ENCODE measurements at places on chromosomes 3 and 15. TPM values are rescaled to one million over a fixed set of nuclear protein-coding genes. Genes with fewer than 3 reads are reported as not detected.
A peak's percentile ranks its signal among the peaks of the same experiment; 100 is the strongest.

- peaks cover 16% of the 10 kb centered on the region for H3K4me1 ChIP-seq
- DNase-seq = no peak
- H3K27ac ChIP-seq = no peak overlapping the region
- peaks cover 29% of the 10 kb centered on the region for H3K27me3 ChIP-seq
These were observed 128.2 kb upstream of the HES1 start for GRCh38 chr3:194007592-194008337.

DNA sequence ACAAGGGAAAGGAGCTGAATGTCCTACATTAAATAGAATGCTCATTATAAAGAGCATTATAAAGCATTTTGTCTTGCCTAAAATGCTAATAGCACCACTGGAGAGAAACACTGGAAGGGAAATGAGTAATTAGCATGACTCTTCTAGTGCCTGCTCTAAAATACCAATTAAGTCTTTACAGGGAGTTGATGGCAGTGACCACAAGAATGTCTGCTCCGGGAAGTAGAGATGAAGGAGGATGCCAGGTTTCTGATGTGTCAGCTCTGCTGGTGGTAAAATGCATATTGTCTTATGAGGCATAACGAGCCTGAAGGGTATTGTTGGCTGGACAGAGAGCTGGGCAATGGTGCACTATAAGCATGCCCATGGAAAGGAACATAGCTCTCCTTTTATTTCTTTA is 49.5 kb downstream of the MYLK start:
- H3K27me3 ChIP-seq = peaks cover 10% of the 10 kb centered on the region
- H3K4me1 ChIP-seq = no peaks in the 10 kb centered on the region
- no peaks in the 10 kb centered on the region for H3K36me3 ChIP-seq
- H3K27ac ChIP-seq = no peak overlapping the region

GRCh38 chr15:90159213-90159612 is 41.9 kb upstream of the SEMA4B start:
- peaks cover 15% of the 10 kb centered on the region for H3K27me3 ChIP-seq
- H3K4me1 ChIP-seq = peaks cover 28% of the 10 kb centered on the region
- H3K36me3 ChIP-seq = no peaks in the 10 kb centered on the region
- H3K4me3 ChIP-seq = no peak overlapping the region

DNA sequence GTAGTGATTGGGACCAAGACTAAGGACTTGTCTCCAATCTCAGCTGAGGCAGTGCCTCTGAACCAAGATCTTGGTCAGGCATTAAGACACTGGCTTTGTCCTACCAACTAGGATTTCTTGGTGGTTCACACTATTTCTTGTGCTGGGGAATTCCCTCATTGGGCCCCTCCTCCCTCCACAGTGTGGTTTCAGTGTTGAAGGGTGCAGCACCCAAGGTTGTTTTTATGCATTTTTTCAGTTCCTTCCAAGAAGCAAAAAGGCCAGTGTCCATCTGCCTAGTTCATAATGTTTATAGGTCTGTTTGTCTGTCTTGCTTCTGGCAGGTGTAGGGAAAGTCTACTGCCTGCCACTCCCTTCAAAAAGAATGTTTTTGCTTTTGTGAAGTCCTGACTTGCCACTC is 10.6 kb upstream of the ITPKA start:
- peak overlapping the region; percentile 58 for H3K4me3 ChIP-seq
- H3K27ac ChIP-seq = peak overlapping the region; percentile 14
- peak; percentile 55 for DNase-seq
- peaks cover 57% of the 10 kb centered on the region for H3K4me1 ChIP-seq

The RLBP1 gene
- not detected for total RNA-seq

- no peaks in the 10 kb centered on the region for H3K27me3 ChIP-seq
- H3K4me3 ChIP-seq = no peak overlapping the region
- no peak overlapping the region for H3K27ac ChIP-seq
- no peak for DNase-seq
- no peaks in the 10 kb centered on the region for H3K36me3 ChIP-seq
These were observed 268.3 kb upstream of the PDZRN3 start for GRCh38 chr3:73893089-73893488.

DNA sequence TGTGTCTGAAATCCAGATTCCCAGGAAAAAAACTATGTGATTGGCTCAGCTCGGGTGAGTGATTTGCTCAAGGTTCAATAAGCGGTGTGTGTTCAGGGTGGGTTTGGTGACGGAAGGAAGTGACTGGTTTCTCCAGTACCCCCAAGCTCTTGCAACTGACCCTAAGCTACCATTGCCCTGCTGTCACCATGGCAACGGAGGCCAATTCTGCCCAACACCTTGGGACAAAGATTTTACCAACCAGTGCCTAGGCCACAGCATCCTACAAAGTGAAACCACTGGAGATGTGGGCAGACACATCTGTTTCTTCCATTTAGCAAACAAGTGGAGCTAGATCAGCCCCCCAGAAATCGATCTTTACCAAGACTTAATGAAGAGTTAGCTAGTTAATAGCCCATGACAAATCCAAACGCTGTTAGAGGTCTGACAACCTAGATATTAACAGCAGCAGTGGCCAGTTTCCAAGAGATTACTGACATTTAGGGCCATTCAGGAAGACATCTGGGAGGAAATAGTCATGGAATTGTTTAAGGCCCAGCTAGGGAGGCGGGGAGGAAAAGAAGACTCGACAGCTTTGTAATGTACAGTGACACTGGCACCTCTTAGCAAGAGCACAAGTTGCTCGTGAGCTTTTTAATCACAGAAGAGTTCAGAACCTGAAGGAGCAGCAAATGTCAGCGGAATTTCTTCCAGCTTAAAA is 195.9 kb downstream of the SLCO3A1 start:
- H3K27ac ChIP-seq = no peak overlapping the region
- H3K4me1 ChIP-seq = peaks cover 2% of the 10 kb centered on the region
- no peak for DNase-seq
- no peaks in the 10 kb centered on the region for H3K36me3 ChIP-seq

GRCh38 chr3:32237670-32238452 is 619 bp upstream of the CMTM8 start:
- H3K4me1 ChIP-seq = peaks cover 34% of the 10 kb centered on the region
- no peak overlapping the region for H3K27ac ChIP-seq
- H3K27me3 ChIP-seq = peaks cover 16% of the 10 kb centered on the region

The TASOR gene
- 91.8 TPM for total RNA-seq

- no peak overlapping the region for H3K27ac ChIP-seq
- H3K4me3 ChIP-seq = no peak overlapping the region
- no peaks in the 10 kb centered on the region for H3K27me3 ChIP-seq
- DNase-seq = no peak
These were observed 92.4 kb downstream of the GHSR start for GRCh38 chr3:172355836-172356235.

- H3K27me3 ChIP-seq = no peaks in the 10 kb centered on the region
- no peaks in the 10 kb centered on the region for H3K4me1 ChIP-seq
- no peak overlapping the region for H3K4me3 ChIP-seq
- no peak for DNase-seq
- no peak overlapping the region for H3K27ac ChIP-seq
These were observed 100.6 kb downstream of the UBE2E2 start for GRCh38 chr3:23303601-23304217.

- no peak overlapping the region for H3K4me3 ChIP-seq
- H3K27me3 ChIP-seq = peaks cover 14% of the 10 kb centered on the region
- H3K4me1 ChIP-seq = peaks cover 17% of the 10 kb centered on the region
- peak overlapping the region; percentile 65 for H3K27ac ChIP-seq
These were observed 186.5 kb downstream of the KLF13 start for GRCh38 chr15:31513178-31513577.

The BDH1 gene
- 92.5 TPM for total RNA-seq

The RAD18 gene
- 44.5 TPM for total RNA-seq

- H3K4me3 ChIP-seq = no peak overlapping the region
- no peak overlapping the region for H3K27ac ChIP-seq
- DNase-seq = no peak
- no peaks in the 10 kb centered on the region for H3K36me3 ChIP-seq
These were observed 123.1 kb downstream of the RYR3 start for GRCh38 chr15:33433821-33434220.

- H3K4me3 ChIP-seq = no peak overlapping the region
- DNase-seq = no peak
- H3K4me1 ChIP-seq = peaks cover 11% of the 10 kb centered on the region
- peaks cover 2% of the 10 kb centered on the region for H3K36me3 ChIP-seq
- H3K27ac ChIP-seq = no peak overlapping the region
- no peaks in the 10 kb centered on the region for H3K27me3 ChIP-seq
These were observed 4.2 kb upstream of the GMPPB start for GRCh38 chr3:49727924-49728361.

The GOLGA8G gene
- total RNA-seq = not detected

The CEP19 gene
- total RNA-seq = 5.9 TPM

The LRRC34 gene
- 4.5 TPM for total RNA-seq

DNA sequence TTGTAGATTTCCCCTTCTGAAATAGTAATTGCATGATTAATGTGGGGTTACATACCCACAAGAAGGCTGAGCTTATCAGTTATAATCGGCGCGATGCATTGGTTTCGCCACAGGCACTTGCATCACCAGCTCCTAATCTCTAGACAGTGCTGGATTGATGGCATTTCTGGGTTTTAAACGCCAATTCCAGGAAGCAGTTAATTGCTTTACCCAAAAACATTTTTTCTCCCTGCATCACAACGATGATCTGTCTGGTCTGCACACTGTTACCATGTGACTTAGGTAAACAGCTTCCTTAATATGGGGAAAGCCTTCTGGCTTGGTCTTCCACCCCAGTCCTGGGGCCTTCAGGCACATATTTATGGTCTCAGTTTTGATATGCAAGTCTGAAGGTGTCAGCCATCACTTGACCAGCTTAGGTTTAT is 70.0 kb upstream of the HEG1 start:
- no peak for DNase-seq
- no peak overlapping the region for H3K4me3 ChIP-seq
- H3K4me1 ChIP-seq = peaks cover 52% of the 10 kb centered on the region
- peaks cover 22% of the 10 kb centered on the region for H3K27me3 ChIP-seq

DNA sequence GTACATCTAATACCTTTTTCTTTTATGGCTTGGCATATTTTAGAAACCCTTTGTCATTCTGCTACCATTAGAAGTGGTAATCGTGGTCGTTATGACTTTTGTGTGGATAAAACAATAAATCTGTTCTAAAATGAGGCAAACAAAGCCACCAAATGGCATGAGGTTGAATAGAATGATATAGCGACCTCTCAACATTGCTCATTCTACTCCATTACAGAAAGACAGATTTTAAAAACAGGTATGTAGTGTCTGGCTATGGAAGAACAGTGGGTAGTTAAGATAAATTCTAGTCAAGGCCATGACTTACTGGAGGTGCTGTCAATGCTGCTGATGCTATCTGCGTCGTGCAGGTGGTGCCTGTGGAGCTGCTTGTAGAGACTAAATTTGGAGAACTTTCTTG is 123.2 kb downstream of the PLD1 start:
- H3K27ac ChIP-seq = no peak overlapping the region
- peaks cover 20% of the 10 kb centered on the region for H3K4me1 ChIP-seq
- H3K27me3 ChIP-seq = peaks cover 21% of the 10 kb centered on the region
- no peaks in the 10 kb centered on the region for H3K36me3 ChIP-seq
- no peak for DNase-seq

GRCh38 chr15:98787194-98787593 is 138.9 kb downstream of the IGF1R start:
- no peaks in the 10 kb centered on the region for H3K27me3 ChIP-seq
- DNase-seq = no peak
- H3K36me3 ChIP-seq = no peaks in the 10 kb centered on the region
- peaks cover 68% of the 10 kb centered on the region for H3K4me1 ChIP-seq
- H3K4me3 ChIP-seq = peak overlapping the region; percentile 36

- H3K27me3 ChIP-seq = no peaks in the 10 kb centered on the region
- no peaks in the 10 kb centered on the region for H3K36me3 ChIP-seq
- no peaks in the 10 kb centered on the region for H3K4me1 ChIP-seq
- H3K27ac ChIP-seq = no peak overlapping the region
- no peak overlapping the region for H3K4me3 ChIP-seq
These were observed 707.2 kb downstream of the NTRK3 start for GRCh38 chr15:87549296-87549695.

The CCDC50 gene
- 29.4 TPM for total RNA-seq

- H3K27ac ChIP-seq = no peak overlapping the region
- DNase-seq = no peak
- H3K27me3 ChIP-seq = peaks cover 18% of the 10 kb centered on the region
- H3K4me3 ChIP-seq = no peak overlapping the region
These were observed 35.7 kb upstream of the ACTL6A start for GRCh38 chr3:179526989-179527391.

The ALDH1A3 gene
- total RNA-seq = 0.14 TPM

- no peaks in the 10 kb centered on the region for H3K36me3 ChIP-seq
- H3K4me3 ChIP-seq = no peak overlapping the region
- H3K4me1 ChIP-seq = peaks cover 6% of the 10 kb centered on the region
- no peak for DNase-seq
- H3K27me3 ChIP-seq = peaks cover 16% of the 10 kb centered on the region
These were observed 2.2 kb upstream of the KY start for GRCh38 chr3:134652886-134653630.

GRCh38 chr3:65950340-65951326 is 88.1 kb downstream of the MAGI1 start:
- H3K27me3 ChIP-seq = peaks cover 12% of the 10 kb centered on the region
- H3K4me1 ChIP-seq = no peaks in the 10 kb centered on the region
- no peak overlapping the region for H3K4me3 ChIP-seq

DNA sequence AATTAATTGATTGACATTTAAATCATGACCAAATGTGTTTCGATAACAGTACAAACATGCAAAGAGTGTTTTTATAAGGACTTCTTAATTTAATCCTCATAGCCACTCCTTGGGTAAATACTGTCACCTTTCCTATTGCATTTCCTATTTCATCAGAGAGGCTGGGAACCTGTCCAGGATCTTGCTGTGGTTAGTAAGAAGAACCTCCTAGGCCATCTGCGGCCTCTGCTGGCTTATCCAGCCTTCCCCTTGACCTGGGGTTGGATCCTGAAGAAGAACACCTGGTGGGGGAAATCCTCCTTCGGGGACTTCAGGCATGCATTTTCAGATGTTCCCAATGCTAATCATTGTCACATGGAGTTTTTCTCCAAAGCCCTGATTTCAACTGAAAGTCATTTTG is 25.5 kb downstream of the GLDN start:
- H3K4me3 ChIP-seq = no peak overlapping the region
- DNase-seq = no peak
- no peak overlapping the region for H3K27ac ChIP-seq
- no peaks in the 10 kb centered on the region for H3K4me1 ChIP-seq
- peaks cover 11% of the 10 kb centered on the region for H3K27me3 ChIP-seq
- no peaks in the 10 kb centered on the region for H3K36me3 ChIP-seq

DNA sequence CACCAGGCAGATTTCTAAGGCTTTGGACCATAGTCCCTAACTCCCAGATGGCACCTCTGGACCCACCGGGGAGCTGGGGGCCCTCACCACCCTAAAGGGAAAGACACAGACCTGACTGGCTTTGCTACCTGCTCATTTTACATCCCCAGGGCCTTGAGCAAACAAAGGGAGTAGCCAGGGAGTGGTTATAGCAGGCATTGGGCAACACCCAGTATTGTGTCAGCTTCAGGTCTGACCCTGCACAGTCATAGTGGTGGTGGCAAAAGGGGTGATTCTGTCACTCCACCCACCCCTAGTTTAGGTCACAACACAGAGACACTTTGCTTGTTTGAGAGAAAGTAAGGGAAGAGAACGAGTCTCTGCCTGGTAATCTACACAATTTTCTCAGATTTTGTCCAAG is 352.5 kb downstream of the DIPK2A start:
- no peak overlapping the region for H3K27ac ChIP-seq
- no peaks in the 10 kb centered on the region for H3K4me1 ChIP-seq
- no peak for DNase-seq
- H3K4me3 ChIP-seq = no peak overlapping the region

Data from activated T-cell treated with anti-CD3 and anti-CD28 coated beads, Interleukin-2, amount 50 U/mL, for 72 hours (primary cell).